GM20000 (cell line): ENCODE measurements at places on chromosomes 7 and 10.

DNA sequence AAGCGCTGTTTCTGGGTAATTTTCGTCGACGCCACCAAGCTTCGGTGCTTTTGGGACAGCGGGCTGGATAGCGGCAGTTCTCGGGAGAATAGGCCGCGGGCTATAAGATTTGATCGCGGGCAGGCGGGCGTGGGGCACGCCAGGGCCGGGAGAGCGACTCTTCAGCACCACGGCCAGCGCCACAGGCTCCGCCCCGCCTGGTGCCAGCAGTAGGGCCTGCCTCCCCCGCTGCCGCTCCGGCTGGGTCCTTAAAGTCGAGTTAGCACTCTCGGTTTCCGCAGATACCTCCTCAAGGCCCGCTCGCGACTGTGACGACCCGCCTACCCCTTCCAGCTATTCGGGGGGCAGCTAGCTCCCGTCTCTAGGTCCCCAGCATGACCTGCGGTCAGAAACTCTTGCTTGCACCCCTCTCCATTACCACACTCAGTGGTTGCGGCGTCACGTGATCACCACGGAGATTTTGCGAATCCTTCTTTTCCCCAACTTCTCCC lies 9.4 kb downstream of the NXPH1 start:
- peak; percentile 51 for DNase-seq

- no peak for DNase-seq
Measured at GRCh38 chr10:104433669-104434068, 80.0 kb downstream of the CFAP58 start.

DNA sequence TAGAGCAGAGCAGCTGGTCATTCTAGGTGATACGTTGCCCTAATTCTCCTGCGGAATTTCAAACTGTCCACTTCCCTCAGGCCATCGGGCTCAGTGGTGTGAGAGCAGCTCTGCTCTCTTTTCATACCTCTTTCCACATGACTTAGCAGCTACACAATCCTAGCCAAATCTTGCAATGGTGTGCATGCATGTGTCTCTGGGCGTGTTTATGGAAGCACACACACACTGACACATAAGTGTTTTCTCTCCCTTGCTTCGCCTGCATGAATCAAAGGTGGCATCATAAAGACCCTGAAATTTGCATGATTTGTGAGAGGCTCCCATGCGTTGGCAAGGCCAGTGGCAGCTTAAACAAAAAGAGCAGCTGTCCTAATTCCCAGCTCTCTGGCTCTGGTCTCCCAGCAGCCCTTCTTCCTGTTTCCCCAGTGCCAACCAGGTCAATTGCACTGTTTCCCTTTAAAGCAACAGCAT lies 1189.5 kb downstream of the GATA3 start:
- DNase-seq: no peak

DNA sequence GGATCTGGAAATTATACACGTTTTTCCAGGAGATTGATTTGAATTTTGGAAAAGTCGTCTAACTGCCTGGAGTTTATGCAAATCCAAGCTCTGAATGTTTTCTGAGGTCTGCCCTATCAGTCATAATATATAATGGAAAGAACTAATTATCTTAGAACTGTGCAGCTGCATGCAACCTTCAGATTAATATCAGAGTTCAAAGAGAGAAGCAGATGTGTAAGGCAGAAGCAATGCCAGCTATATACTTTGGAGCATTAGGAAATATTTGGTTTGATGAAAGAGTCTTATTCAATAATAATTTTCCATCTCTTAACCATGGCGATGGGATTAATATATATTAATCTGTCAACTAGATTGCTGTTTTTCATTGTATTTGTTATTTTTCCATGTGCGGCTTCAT lies 500.9 kb downstream of the NEBL start:
- no peak for DNase-seq

DNA sequence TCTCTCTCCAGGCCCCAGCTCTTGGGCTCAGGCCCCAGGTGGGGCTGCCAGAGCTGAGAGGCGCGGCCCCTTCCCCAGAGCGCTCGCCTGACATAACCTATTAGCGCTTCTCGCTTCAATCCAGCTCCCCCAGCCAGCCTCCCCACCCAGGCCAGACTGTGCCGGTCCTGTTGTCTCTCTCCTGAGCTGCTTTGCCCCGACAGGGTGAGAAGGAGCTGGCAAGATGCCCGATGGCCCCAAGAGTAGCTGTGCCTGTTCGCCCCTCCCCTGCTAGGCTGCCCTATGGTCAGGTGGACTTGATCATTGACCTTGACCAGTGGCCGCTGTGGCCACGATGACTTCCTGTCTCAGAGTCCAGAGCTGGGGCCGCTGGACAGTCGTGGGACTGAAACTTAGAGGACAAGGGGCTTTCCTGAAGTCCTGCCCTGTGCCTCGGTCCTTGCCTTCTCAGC lies 9.1 kb downstream of the TMEM270 start:
- no peak for DNase-seq

DNA sequence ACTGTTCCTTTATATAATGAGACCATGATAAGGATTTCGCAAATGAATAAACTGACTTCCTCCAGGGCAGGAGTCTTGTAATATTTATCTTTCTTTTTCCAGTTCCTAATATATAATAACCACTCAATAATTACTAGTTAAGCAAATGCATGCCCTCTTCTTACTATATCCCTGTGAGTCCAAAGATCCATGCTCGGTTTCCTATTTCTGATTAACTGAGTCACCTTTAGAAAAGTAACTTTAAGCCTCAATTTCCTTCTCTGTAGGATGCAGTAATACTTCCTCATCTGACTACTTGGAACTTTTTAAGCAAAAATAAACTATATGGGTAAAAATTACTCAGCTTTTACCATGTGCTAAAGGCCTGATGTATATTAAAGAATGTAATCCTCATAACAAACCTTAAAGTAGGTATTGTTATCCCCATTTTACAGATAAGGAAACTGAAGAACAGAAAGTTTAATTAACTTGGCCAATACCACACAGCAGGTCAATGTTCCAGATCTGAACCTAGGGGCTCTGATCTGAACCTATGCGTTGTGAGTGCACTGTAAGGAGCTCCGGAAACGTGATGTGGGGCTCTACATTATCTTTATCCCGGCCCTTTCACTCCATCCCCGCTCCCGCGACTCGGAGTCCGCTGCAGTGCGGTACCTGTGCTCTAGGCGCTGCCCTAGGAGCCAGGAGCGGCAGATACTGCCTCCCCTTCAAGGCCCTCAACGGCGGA lies 458 bp downstream of the COX15 start:
- no peak for DNase-seq

DNA sequence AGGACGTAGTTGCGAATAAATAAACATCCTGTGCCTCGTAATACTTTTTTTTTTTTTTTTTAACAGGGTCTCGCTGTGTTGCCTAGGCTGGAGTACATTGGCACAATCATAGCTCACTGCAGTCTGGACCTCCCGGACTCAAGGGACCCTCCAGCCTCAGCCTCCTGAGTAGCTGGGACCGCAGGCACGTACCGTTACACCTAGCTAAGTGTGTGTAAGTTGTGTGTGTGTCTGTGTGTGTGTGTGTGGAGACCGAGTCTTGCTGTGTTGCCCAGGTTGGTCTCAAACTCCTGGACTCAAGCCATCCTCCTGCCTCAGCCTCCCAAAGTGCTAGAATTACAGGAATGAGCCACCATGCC lies 573 bp upstream of the PON2 start:
- no peak for DNase-seq

DNA sequence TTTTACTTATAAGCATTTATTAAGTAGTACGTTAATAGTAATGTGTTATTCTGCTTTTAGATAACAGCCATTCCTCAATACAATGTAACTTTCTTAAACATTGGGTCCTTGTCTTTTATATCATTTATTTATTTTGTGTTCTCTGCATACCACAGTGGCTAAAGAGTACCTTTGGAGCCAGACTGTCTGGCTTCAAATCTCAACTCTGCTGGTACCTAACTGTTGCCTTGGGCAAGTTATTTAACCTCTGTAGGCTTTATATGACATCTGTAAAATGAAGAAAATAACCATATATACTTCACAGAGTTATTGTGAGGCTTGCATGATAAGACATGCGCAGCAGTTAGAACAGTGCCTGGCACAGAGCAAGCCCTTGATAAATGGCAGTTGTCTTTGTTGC lies 397.6 kb downstream of the MDFIC start:
- DNase-seq: no peak

GRCh38 chr7:92608380-92609322 lies 18.5 kb upstream of the FAM133B start:
- no peak for DNase-seq

GRCh38 chr10:88090568-88091214 lies 227.3 kb downstream of the PTEN start:
- DNase-seq: peak; percentile 46

DNA sequence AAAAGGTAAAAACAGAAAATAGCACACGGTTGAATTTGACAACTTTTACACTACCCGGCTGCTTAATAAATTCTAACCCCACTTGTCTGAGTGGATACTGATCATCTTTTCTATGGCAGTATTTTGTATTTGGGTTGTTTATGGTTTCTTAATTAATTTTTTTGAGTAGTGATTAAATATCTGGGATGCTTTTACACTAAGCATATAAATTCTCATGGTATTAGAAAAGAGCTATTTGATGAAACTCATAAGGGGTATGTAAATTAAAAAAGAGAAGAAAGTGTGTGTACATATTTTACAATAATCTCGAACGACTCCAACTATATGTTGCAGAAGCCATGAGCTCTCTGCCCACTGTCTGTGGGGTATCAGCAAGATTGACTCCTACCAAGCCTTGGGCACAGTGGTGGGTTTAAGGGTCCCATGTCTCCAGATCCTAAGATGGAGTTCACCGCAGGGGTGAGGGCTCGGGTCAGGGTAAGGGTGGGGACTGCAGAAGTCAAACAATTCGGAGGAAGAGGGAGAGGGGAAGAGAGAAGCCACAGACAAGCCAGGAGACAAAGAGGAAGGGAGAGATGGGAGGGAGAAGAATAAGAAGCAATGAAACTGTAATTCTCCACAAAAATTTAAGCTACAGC lies 7.6 kb upstream of the HOXA13 start:
- DNase-seq: no peak

- peak; percentile 57 for DNase-seq
Measured at GRCh38 chr7:50393547-50394252, 56.5 kb downstream of the FIGNL1 start.

- DNase-seq: no peak
Measured at GRCh38 chr10:3636356-3637181, 148.4 kb downstream of the KLF6 start.

GRCh38 chr10:132729810-132730572 lies 56.0 kb downstream of the NKX6-2 start:
- DNase-seq: no peak

GRCh38 chr10:104966563-104967297 lies 325.6 kb downstream of the SORCS3 start:
- DNase-seq: no peak

- no peak for DNase-seq
Measured at GRCh38 chr10:4011136-4011812, 226.3 kb upstream of the KLF6 start.

- DNase-seq: no peak
Measured at GRCh38 chr10:15395935-15396334, 24.8 kb upstream of the FAM171A1 start.

GRCh38 chr7:22182149-22182548 lies 174.8 kb downstream of the RAPGEF5 start:
- DNase-seq: no peak

DNA sequence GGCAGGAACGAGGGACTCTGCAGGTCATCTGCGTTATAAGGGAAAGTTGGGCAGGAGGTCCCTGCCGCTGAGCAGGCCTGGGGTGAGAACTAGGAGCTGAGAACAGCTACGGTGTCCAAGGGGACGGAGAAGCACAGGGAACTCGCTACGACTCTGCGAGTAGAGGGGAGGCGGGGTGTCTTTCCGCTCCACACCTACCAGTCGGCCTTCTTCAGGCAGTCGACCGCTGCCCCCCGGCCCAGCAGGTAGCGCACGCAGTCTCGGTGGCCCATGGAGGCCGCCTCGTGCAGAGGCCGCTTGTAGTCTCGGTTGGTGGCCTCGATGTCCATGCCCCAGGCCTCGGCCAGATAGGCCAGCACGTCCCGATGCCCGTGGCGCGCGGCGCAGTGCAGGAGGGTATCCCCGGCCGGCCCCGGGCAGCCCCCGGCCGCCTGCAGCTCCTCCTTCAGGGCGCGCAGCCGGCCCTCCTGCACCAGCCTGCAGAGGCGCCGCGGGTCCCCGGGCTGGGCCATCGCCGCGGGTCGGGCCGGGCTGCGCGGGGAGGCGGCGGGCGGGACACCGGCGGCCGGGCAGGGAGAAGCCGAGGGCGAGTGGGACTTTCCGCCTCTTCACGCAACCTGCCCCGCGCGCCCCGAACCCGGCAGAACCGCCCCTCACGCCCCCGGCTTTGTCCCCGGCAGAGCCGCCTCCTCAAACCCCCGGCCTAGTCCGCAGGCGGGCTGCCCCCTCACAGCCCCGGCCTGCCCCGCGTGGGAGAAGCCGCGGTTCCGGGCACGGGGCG lies 660 bp downstream of the ANKRD16 start:
- DNase-seq: peak; percentile 64

- no peak for DNase-seq
Measured at GRCh38 chr10:69123306-69123746, 652 bp upstream of the VPS26A start.

GRCh38 chr7:134472572-134473244 lies 13.8 kb upstream of the AKR1B1 start:
- no peak for DNase-seq

DNA sequence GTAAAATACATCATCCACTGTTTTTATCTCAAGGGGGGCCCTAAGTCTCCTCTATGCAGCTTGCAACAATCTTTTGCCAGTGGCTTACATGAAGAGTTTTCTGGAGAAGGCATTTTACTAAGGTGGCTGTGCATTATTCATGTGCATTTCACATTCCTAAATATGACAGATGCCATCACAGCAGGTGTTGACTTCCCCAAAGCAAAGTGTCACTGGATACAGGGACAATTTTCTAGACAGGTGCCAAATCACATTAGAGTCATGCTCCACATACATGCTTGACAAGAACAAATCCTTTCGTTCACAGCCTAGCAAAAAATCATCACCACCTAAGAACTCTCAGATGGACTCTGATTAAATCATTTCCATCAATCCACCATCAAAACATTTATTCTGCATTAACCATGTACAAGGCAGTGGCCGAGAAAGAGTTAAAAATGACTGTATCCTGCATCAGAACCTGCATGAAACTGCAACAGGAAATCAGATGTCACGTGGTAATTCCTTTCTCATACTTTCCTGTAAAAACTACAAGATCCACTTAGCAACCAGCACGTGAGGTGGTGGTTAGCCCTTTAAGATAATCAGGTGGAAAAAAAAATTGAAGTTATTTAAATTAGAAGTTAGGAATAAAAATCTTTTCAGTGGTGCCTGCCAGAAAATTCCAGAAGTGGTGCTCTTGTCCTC lies 88.2 kb upstream of the AFAP1L2 start:
- no peak for DNase-seq

DNA sequence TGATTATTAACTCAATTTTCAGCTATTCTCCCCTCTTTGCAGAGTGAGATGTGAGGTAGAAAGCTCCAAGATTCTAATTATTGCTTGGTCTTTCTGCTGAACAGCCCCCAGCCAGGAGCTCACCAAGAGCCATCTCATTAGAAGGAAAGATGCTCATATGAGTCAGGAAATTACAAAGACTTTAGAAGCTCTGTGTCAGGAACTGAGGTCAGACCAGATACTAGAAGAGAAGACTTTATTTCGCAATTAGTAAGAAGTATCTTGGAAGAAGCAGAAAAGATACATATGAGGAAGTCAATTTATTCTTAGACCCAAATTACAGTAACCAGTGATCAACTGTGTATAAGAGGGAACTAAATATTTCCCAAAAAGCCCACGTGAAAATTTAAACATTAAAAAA lies 626.9 kb downstream of the ZWINT start:
- no peak for DNase-seq
